ENCODE measurements at places on chromosomes 4 and X.

- DNase-seq = no peak
Measured at GRCh38 chr4:106806158-106806797, 229.8 kb downstream of the DKK2 start.

DNA sequence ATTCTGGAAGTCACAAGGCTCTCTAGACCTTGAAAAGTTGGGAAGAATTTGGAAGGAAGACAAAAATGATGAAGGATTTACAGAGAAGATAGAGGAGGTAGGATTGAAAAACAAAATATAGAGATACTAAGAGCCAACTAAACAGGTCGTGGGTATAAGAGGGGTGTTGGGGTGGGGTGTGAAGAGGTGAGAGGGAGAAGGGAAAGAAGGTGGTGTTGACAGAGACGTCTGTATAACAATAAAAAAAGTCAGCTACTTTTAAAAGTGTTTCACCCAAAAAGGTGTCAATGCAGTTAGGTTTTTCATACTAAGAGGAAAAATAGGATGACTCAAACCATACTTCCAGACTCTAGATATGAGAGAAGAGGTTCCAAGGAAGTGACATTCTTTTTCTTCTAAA lies 33.0 kb upstream of the MAP3K15 start:
- DNase-seq = no peak

DNA sequence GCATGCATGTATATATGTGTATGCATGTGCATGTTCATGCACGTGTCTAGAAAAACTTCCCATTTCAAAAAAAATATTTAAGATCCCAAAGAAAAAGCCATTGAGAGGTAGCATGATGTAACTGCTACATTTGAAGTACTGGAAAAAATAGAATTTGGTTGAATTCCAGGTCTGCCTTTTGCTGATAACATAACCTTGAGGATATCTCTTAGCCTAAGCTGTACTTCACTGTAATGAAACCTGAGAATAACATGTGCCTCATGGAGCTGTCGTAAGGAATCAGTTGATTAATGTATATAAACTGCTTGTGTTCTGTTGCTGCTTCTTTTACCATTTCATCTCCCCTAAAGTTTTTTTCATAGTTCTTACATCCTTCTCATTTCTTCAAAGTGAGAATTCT lies 351.8 kb downstream of the GRIA2 start:
- no peak for DNase-seq

DNA sequence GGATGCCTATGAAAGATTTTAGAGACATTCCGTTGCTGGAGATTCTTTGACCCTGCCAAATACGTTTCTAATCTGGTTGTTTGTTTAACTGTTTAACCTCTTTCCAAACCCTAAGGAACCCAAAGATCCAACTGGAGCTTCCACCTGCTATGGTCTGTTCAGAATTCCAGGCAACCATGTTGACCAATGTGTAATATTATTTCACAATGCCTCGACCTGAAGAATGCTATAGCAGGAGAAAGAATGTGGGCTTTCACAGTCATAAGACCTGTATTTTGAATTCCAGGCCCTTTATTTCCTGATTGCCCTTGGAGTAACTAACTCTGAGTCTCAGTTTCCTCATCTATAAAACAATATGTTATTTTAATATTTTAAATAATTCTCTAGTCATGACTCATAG lies 90.8 kb downstream of the COL25A1 start:
- DNase-seq = peak; percentile 66

DNA sequence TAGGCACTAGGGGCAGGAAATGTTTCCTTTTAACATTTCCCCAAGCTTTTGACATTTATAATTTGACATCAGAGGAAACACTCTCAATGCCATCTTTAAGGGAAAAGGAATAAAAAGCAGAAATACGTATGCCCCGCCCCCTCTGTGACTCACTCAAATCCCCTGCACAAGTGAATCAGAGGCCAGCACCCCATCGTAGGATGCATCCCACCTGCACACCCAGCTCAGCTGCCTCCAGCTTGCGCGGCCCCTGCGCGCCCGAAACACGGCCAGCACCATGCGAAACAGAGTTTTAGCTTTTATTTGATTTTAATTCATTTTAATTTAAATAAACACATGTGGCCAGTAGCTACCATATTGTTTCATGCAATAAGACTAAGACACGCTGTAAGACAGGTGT lies 29.5 kb downstream of the ABLIM2 start:
- no peak for DNase-seq

DNA sequence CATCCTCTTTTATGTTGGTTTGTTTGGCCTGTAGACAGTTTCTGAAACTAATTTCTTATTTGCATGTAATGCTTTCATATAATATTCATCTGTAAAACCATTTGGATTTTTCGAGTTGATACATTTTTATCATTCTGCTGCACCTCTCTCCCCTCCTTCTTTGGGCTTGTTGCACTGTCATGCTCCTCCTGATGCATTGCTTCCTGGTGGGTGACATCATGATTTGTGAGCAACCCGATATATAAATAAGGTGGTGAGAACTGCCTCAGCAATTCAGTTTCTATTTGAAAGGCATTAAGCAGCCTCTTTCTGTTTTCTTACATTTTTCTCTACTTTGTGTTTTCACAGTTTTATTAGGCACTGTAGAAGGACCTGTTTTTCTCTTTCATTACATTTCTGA lies 515.7 kb downstream of the RPA4 start:
- DNase-seq = peak; percentile 67

GRCh38 chr4:181202240-181202639 lies 1041.0 kb upstream of the TENM3 start:
- no peak for DNase-seq

GRCh38 chr4:2272828-2273120 lies 10.9 kb upstream of the MXD4 start:
- no peak for DNase-seq

DNA sequence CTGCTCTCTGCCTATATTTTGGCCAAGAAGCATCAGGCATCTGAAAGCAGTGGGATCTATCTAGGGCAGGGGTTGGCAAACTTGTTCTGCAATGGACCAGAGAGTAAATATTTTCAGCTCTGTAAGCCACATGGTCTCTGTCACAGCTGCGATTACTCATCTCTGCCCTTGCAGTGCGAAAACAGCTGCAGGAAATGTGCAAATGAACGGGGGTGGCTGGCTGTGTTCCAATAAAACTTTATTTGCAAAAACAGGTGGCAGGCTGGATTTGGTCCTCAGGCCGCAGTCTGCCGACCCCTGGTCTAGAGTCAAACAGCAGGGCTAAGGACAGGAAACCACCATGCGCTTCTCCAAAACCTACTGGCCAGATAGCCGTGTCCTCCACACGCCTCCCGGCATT lies 48.6 kb downstream of the ACOX3 start:
- DNase-seq = peak; percentile 87

GRCh38 chrX:85243155-85243554 lies 424 bp downstream of the SATL1 start:
- peak; percentile 0 for DNase-seq

- DNase-seq = no peak
Measured at GRCh38 chr4:102522031-102522440, 20.9 kb downstream of the NFKB1 start.

- DNase-seq = no peak
Measured at GRCh38 chr4:6313216-6313615, 43.6 kb downstream of the WFS1 start.

GRCh38 chrX:118554511-118554910 lies 58.9 kb downstream of the DOCK11 start:
- no peak for DNase-seq

DNA sequence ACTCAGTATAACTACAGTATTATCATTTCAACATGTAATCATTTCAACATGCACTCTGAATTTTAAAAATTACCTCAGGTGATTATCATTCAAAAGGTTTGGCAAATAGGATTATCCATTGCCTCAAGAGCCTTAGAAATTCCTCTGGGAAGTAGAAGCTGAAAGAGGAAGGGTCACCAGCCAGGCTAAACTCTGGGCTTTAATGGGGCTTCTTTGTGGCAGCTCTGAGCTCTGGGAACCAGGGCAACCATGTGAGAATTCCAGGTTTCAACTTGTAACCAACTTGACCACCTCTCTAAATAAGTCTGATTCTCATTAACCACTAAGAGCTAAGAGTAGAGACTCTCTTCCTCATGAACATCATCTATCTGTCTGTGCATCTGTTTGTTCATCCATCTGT lies 117.2 kb upstream of the MED14 start:
- DNase-seq = no peak

GRCh38 chrX:150581093-150581775 lies 12.8 kb downstream of the MTM1 start:
- DNase-seq = peak; percentile 81

GRCh38 chr4:119679251-119679650 lies 50.6 kb upstream of the PDE5A start:
- DNase-seq = peak; percentile 84

DNA sequence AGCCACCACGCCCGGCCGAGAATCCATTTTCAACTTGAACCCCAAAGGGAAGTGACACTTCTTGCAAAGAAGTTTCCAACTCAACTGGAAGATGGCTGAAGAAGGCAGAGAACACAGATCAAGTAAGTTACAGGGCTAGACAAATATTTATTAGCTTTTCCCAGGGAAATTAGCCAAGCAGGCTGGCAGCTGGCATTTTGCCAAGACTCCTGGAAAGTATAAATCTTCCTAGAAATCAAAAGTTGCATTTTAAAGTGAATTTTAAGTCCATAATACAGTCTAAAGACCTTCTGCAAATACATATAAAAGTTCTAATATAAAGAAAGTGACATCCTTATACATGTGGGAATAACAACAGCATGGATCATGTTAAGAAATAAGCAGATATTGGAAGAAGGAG lies 3.4 kb upstream of the MRPL1 start:
- no peak for DNase-seq

GRCh38 chrX:150688911-150689451 lies 4.2 kb upstream of the MTMR1 start:
- peak; percentile 78 for DNase-seq

DNA sequence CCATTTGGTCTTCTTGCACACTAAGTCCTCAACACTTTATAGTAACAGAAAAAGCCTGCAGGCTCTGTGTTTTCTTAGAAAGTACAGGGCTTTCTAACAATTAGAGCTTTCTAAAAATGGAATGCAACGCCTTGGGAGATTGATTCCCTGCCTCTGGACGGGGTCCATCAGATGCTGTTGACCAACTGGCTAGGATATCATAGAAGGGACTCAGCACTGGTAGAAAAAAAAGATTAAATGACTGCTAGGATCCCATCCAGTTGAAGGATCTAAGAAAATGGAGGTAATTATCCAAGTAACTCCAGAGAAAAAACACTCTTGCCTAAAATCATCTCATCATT lies 39.5 kb downstream of the USP46 start:
- DNase-seq = no peak

- no peak for DNase-seq
Measured at GRCh38 chr4:104418286-104418685, 76.4 kb downstream of the CXXC4 start.

DNA sequence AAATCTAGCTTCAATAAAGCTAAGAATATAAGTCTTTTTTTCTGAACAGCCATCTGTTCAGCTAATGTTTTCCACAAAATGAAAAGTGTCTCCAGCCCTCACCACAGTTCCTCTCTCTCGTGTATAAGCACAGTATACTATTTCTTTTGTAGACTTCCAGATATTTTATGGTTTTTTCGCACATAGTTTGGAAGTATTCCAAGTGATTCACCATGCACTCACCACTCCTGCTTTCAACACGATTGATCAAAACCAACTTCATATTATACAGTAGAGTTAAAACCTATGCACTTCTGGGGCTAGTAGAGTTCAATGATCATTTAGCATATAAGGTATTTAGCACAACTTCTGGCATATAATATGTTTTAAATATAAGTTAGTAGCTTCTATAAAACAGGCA lies 105.8 kb upstream of the DCAF12L1 start:
- peak; percentile 0 for DNase-seq

DNA sequence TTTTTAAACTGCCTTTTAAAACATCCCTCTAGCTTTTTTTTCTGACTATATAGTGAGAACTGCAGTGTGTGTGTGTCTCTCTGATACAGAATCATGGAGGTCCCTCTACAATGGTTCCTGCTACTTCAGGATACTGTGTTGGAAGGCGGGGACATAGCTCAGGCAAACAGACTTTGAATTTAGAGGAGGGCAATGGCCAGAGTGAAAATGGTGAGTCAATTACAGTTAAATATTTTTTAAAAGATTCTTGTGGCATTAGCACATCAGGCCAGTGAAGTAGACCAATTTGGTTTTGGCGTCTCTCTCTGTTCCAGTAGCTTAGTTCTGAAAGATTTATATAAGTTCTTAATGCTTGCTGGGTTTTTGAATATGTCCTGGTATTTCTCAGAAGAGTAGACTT lies 47.1 kb downstream of the ALG13 start:
- no peak for DNase-seq

DNA sequence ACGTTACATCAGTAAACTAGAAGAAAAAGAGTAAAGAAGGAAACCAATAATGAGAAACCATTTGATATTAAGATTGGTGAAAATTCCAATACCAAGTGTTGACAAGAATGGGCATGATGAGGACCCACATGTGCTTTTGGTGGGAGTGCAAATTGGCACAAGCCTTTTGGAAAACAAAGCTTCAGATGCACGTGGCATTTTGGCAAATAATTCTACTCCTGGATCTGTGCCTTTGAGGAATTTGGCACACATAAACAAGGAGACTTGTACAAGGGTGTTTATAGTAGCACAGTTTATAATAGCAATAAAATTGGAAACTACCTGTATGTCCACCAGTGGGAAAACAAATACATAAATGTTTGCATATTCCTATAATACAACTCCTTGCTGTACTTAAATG lies 324.3 kb upstream of the TAPT1 start:
- DNase-seq = no peak

DNA sequence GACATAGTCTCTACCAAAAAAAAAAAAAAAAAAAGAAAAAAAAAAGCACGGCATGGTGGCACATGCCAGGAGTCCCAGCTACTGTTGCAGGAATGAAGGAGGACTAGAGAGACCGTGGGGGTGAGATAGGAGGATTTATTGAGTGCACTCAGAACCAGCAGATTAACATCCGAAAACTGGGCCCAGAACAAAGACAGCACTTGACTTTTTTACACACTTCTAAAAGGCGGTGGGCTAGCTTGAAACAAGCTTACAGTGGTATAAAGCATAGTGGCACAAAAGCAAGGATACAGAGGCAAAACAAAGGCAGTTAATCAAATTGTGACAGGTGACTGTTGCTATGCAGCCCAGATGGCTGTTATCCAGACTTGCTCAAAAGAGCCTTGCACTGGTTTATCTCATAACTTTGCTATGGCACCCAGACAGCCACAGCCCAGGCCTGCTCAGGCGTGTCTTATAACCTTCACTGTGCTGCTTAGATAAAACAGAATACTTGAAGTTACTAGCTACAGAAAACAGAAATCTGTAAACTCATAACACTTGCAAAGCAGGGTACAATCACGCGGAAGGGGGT lies 9.9 kb upstream of the PI4K2B start:
- peak; percentile 38 for DNase-seq

DNA sequence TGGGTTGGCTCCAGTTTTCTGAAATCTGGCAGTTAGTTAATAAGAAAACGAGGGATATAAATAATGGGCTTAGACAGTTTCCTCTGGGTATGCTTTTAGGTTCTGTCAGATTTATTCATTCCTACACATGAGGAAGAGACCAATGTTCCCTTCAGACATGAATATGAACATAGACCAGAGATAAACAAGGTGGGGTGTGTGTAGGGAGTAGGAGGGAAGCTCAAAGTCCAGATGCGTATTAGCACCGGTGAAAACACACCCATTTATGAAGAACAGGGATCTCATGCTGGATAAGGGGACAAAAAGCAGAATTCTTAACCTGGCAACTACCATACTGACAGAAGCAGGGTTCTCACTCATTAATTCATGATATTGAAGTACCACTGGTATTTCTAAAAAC lies 223.0 kb downstream of the SOWAHB start:
- no peak for DNase-seq

- no peak for DNase-seq
Measured at GRCh38 chr4:6116696-6117285, 83.6 kb downstream of the JAKMIP1 start.

- no peak for DNase-seq
Measured at GRCh38 chrX:141214196-141214595, 28.1 kb downstream of the SPANXC start.
